NCI-H1930 (cell line): ENCODE measurements at places on chromosomes 3 and 15.

- DNase-seq, result no peak
Measured at GRCh38 chr15:63500265-63501250, 3.8 kb upstream of the USP3 start.

- no peak for DNase-seq
Measured at GRCh38 chr3:55180161-55180560, 252.3 kb upstream of the LRTM1 start.

- DNase-seq, result no peak
Measured at GRCh38 chr15:100373942-100374341, 32.2 kb upstream of the ADAMTS17 start.

GRCh38 chr3:150055332-150055731, 84.6 kb upstream of the PFN2 start:
- no peak for DNase-seq

GRCh38 chr3:62604751-62605351, 231.5 kb upstream of the FEZF2 start:
- DNase-seq, result no peak

DNA sequence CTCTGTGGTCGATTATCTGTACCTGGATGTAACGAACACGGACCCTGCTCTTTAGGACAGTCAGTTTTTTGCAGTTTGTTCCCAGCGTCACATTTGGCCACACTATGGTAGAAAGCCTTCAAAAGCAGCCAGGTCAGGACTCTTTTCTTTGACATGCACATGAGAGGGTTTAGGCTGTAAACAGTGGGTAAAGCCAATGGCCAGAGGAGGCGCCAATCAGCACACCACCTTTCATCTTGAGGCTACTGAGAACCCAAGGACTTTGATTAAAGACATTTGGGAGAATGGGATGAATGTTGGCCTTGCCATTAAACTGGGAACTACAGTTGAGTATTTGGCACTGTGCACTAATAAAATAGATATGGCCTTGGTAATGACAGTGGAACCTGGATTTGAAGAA, 225.9 kb downstream of the OXSM start:
- no peak for DNase-seq

- no peak for DNase-seq
Measured at GRCh38 chr3:75342425-75342824, 321.7 kb upstream of the FRG2C start.

GRCh38 chr3:169772305-169772896, 795 bp upstream of the MYNN start:
- DNase-seq, result peak; percentile 81

- no peak for DNase-seq
Measured at GRCh38 chr3:82306189-82306588, 544.7 kb upstream of the GBE1 start.

GRCh38 chr15:65916664-65917406, 47.5 kb downstream of the RAB11A start:
- no peak for DNase-seq

GRCh38 chr3:136171097-136171542, 25.0 kb downstream of the MSL2 start:
- DNase-seq, result no peak

GRCh38 chr3:117745516-117745915, 1035.9 kb downstream of the TUSC7 start:
- no peak for DNase-seq

DNA sequence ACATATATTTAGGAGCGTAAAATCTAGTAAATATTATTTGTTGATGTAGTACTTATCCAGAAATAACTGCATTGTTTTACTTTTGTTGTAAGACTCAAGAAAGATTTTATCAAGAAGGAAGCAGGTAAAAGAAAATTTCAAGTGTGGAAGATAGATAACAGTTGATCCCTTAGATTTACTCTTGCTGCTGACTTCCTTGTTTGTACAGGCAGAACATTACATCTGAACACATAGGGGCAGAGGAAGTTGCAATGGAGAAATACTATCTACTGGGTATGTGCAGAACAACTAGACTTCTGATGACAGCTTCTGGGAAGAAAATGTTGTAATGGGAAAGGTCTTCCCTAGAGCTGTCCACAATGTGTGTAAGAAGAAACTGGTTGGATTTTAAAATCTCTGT, 350.6 kb downstream of the NLGN1 start:
- no peak for DNase-seq

- peak; percentile 8 for DNase-seq
Measured at GRCh38 chr3:67357610-67358458, 296.6 kb downstream of the SUCLG2 start.

GRCh38 chr3:43584043-43584826, 37.6 kb downstream of the ANO10 start:
- DNase-seq, result no peak

DNA sequence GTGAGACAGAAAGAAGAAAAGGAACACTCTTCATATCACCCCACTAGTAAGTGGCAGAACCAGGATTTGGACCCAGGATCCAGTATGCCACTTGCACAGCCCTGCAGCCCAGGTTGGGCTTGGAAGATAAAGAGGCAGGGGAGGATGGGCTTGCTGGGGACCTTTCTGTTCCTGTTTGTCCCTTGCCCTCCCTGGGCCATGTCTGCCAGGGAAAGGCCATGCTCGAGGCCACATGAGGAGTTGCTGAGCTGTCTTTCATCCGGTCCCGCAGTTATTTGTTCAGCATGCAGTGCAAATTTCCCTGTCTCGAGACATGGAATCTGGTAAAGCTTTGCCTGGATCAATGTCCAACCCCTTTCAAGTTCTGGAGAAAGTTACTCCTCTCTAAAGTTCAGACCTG, 116.0 kb upstream of the MRPS22 start:
- no peak for DNase-seq

- no peak for DNase-seq
Measured at GRCh38 chr3:148335612-148336011, 362.1 kb upstream of the AGTR1 start.
